ENCODE measurements at places on chromosomes 13 and 19.

- no peak for DNase-seq
Measured at GRCh38 chr19:47322058-47322457, 9.9 kb upstream of the C5AR2 start.

- DNase-seq, result peak; percentile 49
Measured at GRCh38 chr19:47704024-47704423, 9.2 kb upstream of the EHD2 start.

DNA sequence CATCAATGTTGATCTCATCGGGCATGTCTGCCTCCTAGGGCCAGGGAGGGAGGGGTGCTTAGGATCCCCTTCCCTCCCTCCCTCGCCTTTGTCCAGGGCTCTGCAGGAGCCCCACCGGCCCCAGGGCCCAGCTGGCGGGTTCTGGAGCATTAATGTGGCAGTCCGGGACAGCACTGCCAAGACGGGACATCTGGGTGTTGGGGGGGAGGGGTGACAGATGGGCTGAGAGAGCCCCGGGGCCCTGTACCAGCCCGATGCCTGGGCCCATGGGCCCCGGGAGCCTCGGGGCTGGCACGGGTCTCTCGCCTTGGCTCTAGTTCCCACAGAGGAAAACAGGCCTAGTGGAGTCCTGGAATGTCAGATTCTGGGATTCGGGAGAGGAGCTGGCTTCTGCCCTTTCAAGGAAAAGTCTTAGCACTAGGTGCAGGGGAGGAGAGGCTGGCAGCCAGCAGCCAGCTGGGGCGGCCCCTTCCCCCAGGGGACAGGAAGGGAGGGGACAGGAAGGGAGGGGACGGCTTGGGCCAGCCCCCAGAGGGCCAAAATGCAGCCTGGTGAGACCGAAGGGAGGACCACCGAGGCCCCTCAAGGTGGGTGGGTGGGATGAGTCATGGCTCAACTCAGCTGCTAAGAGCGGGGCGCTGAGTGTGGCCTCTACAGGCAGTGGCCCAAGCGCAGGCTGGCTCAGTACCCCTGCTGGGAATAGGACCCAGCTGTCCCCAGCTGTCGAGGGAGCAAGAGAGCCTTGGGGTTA is 3.1 kb downstream of the PPP1R14A start:
- DNase-seq, result no peak

DNA sequence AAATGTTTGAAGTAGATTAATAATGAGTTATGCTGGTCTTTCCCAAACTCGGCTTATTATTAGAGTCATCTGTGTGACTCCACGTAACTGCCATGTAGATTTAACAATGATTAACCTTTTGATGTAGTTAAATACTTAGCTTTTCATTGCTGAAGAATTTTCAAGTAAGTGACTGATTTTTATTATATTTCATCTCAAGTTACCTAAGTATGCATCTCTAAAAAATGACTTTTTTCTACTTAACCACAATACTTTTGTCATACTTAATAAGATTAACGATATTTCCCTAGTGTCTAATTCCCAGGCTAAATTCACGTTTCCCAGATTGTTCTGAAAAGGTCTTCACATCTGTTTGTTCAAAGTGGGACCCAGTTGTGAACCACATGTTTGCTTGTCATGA is 17.8 kb downstream of the BIVM start:
- no peak for DNase-seq

DNA sequence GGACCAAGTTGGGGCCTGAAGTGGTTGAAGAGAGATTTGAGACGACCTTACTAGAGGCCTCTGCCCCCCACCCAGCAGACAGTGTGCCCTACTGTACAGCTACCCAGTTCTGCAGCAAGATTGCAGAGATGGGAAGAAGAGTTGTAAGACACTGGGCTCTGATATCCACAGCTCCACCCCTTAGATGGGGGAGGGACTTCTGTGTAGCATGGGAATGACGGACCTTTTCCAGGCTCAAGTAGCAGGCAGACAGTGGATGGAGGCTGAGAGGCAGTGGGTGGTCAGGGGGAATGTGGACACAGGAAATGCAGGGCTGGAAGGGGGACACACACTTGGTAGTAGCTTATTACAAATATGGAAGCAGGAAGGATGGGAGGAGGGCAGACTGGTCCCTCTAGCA is 13.0 kb downstream of the LRFN3 start:
- DNase-seq, result peak; percentile 20

DNA sequence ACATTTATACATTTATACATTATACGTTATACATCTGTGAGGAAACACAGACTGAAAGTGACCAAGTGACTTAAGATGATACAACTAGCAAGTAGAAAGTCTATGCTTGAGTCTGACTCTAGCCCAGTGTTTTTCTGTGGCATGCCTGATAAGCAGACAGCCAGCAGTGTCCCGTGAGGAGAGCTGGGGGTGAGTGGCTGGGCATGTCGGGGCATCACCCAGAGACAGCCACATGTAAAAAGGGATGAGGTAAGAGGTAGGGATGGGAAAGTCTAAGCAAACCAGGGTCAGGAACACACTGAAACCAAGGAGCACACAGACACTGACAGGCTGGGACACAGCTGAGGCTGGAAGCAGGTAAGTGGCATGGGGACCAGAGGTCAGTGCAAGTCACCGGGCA is 333.2 kb downstream of the FOXO1 start:
- no peak for DNase-seq

- DNase-seq, result no peak
Measured at GRCh38 chr13:27678306-27679040, 56.8 kb downstream of the POLR1D start.

DNA sequence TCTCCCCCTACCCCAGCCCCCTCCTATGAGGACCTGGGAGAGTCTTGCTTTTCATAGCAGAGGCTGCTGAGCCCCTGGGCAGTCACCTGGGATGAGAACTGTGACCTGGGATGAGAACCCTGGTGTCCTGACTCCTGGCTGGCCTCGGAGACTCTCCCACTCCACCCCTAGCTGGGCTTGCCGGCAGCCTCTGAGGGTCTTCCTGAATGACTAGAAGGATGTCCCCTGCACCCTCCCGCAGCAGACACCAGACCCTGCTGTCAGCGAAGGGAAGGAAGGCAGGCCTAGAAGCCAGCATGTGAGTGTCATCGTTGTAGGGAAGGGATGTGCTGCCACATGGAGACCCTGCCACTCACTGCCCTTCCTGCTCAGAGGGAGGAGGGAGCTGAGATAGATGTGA is 203.4 kb upstream of the ZNF536 start:
- DNase-seq, result no peak

DNA sequence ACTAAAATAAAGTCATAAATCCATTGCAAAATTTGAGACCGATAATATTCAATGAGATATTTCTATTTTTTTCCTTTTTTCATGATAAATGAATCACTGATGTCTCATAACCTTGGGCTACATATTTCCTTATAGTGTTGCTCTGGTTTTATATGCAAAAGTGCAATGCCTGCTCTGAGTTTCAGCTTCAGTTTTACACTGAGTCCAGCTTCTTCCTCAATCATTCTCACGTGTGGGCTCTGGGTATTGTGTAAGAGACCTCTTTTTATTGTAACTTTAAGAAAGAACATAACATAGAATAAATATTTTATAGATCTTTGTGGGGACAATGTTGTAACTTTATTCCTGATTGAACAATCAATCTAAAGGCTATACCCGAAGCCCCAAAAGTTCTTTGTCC is 280.2 kb upstream of the EDNRB start:
- DNase-seq, result no peak

GRCh38 chr13:23899555-23899954 is 2.3 kb upstream of the C1QTNF9B start:
- peak; percentile 58 for DNase-seq

DNA sequence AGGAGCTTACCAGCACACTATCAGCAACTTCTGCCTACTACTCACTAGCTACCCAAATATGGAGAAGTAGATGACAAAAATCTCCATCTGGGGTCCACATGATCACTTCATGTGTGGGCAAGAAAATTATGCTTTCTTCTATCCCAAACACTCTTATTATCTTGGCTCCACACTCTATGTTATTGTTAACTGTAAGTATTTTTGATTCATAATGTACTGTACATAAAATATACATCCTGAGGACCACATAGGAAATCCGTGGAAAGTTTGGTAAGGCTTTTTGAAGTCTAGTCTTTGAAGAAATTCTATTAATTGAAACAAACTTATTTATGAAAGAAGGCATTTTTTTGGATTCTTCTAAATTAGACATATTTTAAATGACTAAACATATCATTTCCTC is 378.8 kb downstream of the DACH1 start:
- no peak for DNase-seq

DNA sequence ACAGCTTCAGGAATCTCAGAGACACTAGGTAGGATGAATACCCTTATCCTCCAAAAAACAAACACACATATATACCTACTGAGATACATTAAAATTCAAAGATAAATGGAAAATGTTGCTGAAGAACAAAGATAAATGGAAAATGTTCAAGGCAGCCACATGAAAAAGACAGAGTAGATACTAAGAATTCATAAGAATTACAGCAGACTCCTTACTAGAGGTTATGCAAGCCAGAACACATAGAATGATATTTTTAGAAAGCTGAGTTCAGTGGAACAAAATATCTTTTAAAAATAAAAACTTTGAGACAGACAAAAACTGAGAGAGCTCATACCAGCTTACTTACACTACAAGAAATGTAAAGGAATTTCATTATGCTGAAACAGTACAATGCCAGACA is 35.6 kb downstream of the UCHL3 start:
- DNase-seq, result no peak

DNA sequence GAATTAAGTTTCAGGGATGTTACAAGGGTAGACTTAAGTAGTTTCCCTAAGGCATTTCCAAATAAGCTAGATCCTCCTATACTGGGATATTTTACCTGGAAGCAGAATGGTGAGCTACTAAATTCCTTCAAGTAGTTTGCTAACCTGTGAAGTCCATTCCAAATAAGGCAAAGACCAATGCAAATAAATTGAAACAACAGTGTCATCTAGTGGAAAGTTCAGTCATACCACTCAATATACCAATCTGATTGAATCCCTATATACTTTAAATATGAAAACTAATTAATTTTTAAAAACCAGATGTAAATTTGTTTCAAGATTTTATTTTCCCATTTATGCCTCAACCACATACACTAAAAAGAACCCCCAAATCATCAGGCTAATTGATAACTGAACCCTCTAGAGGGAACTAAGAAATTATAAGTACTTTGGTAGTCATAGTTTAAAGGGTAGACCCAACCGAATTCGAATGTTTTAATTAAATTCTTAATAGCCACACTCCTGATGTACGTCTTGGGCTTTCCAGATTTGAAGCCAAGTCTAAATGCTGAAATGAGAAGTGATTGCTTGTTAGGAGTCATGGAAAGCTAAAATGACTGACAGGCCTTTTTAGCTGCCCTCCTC is 223.7 kb downstream of the TBC1D4 start:
- DNase-seq, result peak; percentile 54

DNA sequence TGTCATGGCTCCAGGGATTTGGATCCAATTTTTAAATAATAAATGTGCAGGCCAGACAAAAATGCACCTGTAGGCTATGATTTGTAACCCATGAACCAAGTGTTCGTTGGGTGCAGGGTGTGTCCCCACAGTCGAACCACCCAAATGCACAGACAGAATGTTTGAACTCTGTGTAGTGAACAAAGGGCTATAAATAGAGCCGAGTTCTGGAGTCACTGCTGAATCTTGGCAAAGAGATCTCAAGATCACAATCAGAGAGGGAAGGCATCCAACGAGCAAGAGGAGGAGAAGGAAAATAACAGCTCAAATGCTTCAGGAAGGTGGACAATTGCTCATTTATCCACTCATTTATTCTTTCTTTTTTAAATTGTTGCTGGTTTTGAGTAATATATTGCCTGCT is 547.9 kb downstream of the FGF9 start:
- DNase-seq, result no peak

DNA sequence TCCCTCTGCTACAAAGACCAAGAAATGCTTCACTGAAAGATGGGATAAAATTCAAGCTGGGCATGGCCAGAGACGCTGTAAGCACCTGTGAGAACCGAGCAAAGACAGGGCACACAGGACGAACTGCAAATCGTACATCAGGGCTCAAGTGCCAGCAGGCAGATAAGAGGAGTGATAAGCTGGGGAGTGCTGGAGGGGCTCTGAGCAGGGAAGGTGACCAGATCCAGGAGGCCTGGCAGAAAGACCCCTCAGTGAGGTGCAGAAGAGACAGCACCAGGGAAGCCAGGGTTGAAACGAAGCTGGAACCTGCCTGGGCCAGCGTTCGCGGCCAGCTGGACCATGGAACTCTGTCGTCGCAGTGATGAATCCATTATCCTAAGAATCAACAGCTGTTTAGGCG is 10.2 kb downstream of the RAB20 start:
- no peak for DNase-seq

DNA sequence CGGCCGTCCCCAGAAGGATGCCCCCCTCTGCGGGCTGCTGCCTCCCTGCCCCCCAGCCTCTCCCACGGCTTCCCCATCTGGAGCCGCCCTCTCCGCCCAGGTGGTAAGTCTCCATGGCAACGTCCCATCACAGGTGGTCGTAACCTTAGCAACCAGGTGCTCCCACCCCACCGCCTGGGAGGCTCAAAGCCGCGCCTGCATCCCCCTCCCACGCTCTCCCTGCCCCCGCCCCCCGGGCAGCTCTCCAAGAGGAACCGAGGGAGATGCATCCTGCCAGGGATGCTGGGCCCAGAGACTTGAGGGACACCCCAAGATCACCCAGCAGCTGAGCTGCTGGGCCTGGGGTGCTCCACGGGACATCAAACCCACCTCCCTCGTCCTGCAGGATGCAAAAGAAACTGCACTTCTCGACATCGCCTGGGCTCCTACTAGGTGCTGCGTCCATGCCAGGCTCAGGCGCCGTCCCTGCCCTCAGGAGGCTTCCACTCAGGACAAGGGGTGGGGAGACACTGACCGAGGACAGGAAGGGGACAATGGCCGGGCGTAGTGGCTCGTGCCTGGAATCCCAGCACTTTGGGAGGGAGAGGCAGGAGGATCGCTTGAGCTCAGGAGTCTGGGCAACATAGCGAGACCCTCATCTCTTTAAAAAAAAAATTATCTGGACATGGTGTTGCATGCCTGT is 5.0 kb upstream of the LINGO3 start:
- no peak for DNase-seq

- peak; percentile 34 for DNase-seq
Measured at GRCh38 chr13:23956106-23956505, 58.8 kb upstream of the C1QTNF9B start.

DNA sequence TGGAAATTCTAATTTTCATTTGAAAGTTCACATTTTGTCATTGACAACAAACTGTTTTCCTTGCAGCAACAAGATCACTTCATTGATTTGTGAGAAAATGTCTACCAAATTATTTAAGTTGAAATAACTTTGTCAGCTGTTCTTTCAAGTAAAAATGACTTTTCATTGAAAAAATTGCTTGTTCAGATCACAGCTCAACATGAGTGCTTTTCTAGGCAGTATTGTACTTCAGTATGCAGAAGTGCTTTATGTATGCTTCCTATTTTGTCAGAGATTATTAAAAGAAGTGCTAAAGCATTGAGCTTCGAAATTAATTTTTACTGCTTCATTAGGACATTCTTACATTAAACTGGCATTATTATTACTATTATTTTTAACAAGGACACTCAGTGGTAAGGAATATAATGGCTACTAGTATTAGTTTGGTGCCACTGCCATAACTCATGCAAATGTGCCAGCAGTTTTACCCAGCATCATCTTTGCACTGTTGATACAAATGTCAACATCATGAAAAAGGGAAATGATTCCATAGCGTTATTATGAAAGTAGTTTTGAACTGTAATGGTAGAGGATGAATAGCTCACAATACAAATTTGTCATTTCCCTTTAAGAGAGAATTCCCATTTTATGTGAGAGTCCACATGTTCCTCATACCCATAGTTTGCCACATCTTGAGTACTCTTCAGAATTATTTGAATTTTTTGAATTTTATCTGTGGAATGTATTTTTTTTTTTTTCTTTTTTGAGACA is 2.6 kb downstream of the BRCA2 start:
- DNase-seq, result peak; percentile 39

All from EH (cell line).